ENCODE measurements at places on chromosomes 11 and 22.

DNA sequence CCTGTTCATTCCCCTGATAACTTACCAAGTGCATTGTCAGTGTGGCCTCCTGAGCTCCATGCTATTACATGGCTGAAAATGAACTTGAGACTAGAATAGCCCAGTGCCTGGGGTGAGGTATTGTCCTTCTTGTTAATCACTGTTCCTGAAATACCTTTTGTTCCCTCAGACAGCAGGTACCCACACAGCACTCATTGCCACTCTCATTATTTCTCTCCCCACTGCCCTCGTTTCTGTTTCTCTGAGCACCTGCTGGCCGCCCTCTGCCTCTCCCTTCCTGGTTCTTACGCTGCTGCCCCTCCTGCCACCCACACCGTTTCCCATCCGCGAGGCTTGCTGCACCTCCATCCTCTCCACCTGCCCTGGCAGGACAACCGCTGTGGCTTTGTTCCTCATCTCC, 36.9 kb upstream of the RAB1B start:
- no peak for DNase-seq

DNA sequence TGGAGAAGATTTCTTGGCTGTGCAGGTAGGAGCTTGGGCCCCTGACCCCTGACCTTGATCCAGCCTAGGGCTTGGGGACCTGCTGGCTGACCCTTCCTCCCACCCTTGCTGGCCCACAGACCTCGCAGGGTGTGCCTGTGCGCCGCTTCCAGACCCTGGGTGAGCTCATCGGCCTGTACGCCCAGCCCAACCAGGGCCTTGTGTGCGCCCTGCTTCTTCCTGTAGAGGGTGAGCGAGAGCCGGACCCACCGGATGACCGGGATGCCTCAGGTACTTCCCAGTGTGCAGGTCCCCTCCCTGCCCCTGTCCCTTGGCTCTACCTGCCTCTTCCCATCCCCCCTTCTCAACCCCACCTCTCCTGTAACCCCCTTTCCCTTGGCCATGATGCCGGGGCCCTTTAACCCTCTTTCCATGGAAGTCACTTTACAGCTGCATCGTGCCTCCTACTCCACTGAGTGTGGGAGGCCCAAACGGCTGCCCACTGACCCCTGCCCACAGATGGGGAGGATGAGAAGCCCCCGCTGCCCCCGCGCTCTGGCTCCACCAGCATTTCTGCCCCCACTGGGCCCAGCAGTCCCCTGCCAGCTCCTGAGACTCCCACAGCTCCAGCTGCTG, 3.8 kb downstream of the INPPL1 start:
- DNase-seq = no peak

DNA sequence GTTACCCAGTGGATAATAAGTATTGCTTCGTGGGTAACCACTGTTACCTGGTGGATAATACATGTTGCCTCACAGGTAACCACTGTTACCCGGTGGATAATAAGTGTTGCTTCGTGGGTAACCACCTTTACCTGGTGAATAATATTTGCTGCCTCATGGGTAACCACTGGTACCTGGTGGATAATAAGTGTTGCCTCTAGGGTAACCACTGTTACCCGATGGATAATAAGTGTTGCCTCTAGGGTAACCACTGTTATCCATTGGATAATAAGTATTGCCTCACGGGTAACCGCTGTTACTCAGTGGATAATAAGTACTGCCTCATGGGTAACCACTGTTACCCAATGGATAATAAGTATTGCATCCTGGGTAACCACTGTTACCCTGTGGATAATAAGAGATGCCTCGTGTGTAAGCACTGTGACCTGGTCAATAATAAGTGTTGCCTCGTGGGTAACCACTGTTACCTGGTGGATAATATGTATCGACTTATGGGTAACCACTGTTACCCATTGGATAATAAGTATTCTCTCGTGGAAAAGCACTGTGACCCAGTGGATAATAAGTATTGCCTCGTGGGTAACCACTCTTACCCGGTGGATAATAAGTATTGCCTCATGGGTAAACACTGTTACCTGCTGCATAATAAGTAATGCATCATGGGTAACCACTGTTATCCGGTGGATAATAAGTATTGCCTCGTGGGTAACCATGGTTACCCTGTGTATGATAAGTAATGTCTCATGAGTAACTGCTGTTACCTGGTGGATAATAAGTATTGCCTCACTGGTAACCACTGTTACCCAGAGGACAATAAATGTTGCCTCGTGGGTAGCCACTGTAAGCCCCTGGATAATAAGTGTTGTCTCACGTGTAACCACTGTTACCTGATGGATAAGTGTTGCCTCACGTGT, 20.1 kb upstream of the NXPE4 start:
- no peak for DNase-seq

GRCh38 chr11:66820901-66821300, 22.3 kb upstream of the RCE1 start:
- no peak for DNase-seq

DNA sequence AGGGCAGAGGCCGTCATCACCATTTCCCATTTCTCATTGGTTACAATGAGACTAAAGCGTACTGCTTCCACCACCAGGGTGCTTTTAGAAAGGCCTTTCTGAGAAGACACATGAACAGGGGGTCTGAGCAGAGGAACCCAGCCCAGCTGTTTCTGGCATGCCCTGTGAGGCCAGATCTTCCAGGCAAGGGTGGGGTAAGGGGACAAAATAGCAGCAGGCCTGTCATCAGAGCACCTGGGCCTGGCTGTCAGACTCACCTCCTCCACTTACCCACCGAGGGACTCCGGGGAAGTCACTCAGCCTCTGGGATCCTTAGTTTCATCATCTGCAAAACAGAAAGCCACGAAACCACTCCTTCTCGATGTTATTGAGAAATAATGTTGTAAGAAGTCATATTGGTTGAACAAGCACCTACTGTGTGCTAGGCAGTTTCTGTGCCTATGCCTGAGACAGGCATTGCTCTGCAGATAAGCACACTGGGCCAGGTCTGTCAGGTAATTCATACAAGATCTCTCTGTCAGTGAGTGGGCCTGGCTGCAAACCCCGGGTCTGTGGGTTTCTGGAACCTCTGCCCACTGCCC, 8.8 kb upstream of the WNT11 start:
- no peak for DNase-seq

DNA sequence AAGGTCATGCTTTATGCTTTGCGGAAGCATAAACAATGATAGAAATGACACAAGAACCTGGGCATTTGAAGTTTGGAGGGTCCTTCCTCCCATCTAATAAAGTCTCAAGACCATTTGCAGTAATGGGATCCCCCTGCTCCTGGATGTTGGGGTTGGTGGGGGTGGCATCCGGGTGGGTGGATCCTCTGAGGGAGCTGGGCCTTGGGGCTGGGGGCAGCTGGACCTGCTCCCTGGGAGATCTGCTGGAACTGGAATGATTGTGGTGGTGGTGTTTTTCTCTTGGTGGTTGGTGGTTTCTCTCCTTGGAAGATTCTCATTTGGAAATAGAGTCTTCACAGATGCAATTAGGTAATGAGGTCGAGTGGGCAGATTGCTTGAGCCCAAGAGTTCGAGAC, 2.2 kb upstream of the NAP1L4 start:
- DNase-seq = no peak

DNA sequence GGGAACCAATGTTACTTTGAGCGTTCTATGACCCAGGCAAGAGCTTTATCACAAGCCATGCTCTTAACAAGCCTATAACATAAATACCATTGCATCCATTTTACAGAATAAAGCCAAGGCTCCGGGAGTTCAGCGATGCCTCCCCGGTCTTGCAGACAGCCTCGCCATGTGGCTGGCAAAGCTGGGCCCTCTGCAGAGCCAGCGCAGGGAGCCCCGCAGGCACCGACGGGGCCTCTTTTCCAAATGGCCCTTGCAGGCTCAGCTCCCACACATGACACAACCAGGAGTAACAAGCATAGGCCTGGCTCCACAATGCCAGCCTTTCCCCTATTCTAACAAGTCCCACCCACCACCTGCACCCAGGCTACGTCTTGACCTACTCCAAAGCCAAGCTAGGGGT, 72.2 kb upstream of the TSPAN18 start:
- no peak for DNase-seq

DNA sequence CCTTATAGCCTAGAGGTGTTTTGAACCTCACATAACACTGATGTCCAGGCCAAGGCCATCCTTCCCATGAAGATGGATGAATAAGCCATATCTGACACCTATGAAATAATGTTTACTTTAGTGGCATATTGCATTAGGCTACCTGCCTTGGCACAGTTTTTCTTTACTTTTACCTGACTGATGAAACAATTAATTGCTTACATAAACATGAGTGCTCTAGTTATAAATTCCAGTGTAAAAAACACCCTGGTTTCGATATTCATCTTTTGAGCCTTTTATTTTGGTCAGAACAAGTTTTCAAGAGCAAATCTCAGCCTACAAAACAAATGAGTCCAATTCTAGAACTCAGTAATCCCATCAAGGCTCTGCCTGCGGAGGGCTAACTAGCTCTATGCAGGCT, 7.0 kb upstream of the HBE1 start:
- DNase-seq = no peak

GRCh38 chr22:17217179-17217578, 2.1 kb downstream of the ADA2 start:
- DNase-seq = no peak

DNA sequence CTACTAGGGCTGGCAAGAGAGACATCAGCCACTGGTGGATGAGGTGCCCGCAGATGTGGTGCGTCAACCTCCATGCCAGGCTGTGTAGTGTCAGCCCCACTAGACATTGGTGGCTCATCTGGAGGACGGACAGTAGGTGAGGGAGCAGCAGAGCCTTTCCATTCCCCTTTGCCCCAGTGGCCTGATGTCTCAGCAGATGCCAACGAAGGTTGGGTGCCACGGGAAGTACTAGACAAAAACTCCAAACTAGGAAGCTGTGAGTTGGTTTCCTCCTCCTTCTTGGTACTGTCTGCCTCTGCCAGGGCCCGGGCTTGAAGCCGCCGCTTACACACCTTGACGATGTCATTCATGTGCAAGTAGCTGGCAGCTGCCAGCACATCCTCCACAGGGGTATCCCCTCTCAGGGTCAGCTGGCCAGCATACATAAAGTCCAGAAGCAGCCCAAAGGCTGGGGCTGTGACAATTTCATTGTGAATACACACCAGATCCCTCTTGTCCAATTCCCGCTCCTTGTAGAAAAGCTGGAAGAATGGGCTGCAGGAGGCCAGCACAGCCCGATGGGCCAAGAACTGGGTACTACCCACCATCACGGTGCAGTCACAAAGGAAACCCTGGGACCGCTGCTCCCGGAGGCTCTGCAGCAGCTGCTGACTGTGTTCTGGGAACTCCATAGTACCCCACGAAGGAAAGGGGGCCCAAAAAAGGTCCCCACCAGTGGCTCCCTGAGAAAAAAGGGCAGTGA, 795 bp downstream of the ZBTB3 start:
- DNase-seq = no peak

GRCh38 chr11:20015529-20016427, 144.5 kb downstream of the DBX1 start:
- no peak for DNase-seq

- DNase-seq = no peak
Measured at GRCh38 chr22:38177044-38177443, 4.6 kb downstream of the PLA2G6 start.

- DNase-seq = peak; percentile 17
Measured at GRCh38 chr11:75850787-75851186, 35.8 kb downstream of the UVRAG start.

DNA sequence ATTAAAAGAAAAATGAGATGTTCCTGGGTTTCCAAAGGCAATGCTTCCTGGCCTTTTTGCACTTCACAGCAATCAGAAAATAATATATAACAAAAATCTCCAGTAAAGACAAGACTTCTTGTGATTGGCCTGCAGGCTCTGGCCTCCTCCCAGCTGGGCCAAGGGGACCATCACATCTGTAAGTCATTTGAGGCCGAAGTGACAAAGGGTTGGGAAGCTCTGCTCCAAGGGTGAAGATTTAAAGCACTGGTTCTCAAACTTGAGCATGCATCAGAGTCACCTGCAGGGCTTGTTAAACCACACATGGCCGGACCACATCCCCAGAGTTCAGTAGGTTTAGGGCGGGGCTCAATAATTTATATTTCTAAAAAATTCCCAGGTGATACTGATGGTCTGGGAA, 32.1 kb downstream of the ARFGAP2 start:
- DNase-seq = no peak

- DNase-seq = no peak
Measured at GRCh38 chr11:67548555-67549110, 25.4 kb upstream of the CABP2 start.

DNA sequence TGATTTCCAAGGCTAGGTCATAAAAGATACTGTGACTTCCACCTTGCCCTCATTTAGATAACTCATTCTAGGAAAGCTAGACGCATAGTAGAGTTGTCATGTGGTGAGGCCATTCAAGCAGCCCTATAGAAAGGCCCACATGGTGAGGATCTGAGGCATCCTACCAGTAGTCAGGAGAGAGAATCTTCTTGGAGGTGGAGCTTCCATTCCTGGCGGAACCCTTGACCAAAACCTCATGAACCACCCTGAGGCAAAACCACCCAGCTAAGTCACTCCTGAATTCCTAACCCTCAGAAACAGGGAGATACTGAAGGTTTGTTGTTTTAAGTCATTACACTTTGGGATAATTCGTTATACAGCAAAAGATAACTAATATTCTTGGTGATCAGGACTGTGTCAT, 2.9 kb upstream of the HDHD5 start:
- no peak for DNase-seq

DNA sequence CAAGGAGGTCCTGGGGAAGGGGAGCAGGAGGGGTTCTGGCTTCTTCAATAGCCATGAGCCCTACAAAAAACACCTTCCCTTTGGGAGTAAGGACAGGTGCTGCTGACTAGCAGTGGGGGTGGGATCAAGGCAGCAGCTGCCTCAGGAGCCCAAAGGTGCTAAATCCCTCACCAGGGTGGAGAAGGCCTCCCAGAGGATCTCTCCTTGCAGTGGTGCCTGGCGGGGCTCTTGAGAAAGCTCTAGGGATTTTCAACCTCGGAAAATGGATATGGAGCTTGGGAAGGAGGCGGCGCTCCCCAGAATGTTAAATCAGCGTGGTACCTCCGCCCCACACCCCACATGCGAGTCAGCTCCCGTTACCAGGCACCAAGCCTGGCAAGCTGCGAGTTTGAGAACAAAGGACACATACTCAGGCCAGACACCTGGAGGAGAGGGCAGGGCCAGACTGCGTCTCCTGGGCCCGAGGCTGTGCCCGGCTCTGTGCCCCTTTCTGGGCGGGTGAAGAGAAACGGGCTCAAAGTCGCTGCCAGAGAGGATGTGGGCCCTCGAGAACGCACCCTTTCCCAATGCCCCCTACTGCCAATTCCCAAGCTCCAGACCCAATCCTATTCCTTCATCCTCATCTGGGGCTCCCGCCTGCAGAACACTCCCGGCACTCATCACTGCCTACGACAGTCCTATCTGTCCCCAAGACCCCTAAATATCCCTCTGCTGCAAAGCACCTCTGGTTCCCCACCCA, 139.0 kb downstream of the BRD1 start:
- DNase-seq = no peak

- no peak for DNase-seq
Measured at GRCh38 chr22:35204807-35205775, 52.2 kb upstream of the HMGXB4 start.

DNA sequence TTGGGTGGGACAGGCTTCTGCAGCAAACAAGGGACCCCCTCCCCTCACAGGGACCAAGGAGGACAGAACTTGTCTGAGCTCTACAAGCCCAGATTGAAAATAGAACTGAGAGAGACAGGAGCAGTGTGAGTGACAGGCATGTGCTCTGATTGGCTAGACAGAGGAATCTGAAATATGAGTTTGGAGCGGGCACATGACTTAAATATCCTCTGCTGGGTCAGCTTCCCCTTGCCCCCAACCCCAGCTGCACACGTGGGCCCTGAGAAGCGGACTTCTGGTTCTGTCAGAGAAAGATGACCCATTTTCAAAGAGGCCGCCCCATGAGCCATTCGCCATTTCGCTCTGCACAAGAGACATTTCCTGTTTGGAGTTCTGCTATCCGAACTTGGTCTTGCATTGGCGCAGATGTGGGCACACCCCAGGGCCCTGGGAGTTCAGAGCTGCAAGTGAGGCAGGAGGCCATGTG, 5.3 kb downstream of the TUBA8 start:
- no peak for DNase-seq
